HL-60 (cell line): ENCODE measurements at places on chromosomes 1 and 21.

DNA sequence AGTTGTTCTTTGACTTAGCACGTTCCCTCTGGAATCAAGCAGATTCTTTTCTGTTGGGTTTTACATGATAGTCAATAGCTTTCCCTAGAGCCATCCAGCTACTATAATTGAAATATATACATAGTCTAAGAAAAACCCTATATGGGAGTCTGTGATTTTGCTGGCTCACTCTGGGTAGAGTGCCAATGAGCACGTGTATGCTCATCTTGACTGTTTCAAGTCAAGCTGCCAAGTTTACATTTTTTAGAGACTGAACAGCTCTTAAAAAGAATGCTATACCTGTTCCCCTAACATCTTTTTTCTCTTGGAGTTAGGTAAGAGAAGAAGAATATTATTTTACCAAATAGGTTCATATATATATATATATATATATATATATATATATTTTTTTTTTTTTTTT, 182.8 kb upstream of the NRIP1 start:
- DNase-seq = no peak

- DNase-seq = no peak
Observed at GRCh38 chr1:56985857-56986256, 20.0 kb upstream of the C8B start.

DNA sequence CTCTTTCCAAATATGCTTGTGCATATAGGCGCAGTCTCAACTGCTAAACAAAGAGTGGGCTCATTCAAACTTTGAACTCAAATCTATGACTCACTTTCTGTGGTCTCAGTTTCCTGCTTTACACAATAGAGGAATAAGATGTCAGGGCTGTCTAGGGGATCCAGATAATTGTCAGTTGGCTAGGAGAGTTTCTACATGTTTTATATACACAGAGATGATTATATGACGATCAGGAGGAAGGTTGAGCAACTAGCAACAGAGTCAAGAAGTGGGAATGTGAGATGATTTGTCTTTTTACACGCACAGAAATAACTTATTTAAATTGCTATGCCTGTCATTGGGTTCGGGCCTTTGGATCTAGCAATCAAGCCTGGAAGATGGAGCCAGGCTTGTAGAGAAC, 299.4 kb upstream of the LYPLAL1 start:
- peak; percentile 78 for DNase-seq

DNA sequence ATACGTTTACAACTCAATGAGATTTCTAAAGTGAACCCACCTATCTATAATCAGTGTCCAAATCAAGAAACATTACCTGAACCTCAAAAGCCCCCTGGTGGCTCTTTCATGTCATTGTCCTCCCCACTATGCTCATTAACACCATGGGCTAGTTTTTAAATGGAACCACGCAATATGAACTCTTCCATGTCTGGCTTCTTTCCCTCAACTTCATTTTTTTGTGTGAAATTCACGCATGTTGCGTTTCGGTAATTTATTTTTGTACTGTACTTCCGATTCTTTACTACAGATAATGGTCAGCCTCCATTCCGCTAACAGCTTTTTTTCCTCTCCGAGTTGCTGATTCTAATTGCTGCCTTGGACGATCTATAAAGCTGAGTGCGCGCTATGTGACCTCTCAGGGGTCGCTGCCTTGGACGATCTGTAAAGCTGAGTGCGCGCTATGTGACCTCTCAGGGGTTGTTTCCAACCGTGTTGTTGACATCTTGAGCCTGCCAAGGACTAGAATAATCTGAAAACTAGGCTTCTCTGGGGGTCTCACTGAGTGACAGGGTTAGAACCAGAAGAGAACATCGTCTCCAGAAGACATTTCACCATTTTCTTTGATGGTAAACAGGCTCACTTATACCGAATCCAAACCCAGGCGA, 1.1 kb upstream of the CACYBP start:
- DNase-seq = peak; percentile 70

DNA sequence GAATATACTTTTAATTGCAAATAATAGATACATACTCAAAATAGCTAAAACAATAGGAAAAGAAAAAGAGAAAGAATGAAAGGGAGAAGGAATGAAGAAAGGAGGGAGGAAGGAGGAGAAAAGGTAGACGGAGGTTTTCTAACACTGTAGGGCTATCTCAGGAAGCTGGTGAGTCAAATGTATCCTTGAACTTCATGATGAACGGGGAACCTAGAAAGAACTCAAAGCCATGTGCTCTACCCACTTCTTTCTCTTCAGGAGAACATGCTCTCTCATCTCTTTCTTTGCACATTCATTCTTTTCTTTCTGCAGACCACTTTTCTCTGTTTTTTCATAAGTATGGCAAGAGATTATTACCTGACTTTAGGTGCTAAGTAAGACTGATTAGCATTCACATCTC, 37.3 kb upstream of the ZNF644 start:
- DNase-seq = no peak

DNA sequence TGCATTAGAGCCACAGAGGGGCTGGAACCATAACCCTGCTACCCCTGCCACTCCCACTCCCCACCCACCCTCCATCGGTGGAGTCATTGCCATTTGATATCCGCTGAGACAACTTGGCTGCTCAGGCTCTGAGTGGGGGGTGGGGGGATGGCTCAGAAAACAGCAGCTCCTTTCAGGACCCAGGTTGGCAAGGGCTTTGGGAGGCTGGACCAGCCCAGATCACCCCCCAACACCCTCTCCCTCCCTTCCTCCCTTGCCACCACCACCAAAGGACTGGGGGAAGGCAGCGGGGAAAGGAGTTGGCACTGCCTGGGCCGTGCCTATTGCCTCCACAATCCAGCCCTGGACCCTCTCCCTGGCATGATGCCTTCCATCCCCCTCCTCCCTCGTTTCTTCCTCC, 1.7 kb downstream of the KCNJ10 start:
- no peak for DNase-seq

DNA sequence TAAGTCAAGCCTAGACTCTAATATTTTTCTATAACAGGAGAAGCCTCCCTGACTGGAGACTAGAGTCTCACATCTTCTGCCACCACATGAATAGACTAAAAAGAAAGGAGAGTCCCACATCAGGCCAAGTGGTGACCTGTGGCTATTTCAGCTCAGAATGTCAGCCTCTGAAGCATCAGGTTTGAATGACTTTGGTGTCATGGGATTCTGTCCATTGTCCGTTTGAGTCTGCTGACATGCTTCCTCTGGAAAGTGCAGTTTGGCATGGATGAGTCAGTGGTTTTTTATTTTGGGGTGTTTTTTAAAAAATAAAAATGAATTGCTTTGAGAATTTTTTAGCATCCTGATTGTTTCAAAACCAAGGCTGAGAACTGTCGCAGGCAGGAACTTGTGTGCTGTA, 19.5 kb downstream of the DYRK3 start:
- DNase-seq = no peak

- peak; percentile 51 for DNase-seq
Observed at GRCh38 chr1:109773203-109773899, 9.6 kb upstream of the EPS8L3 start.

DNA sequence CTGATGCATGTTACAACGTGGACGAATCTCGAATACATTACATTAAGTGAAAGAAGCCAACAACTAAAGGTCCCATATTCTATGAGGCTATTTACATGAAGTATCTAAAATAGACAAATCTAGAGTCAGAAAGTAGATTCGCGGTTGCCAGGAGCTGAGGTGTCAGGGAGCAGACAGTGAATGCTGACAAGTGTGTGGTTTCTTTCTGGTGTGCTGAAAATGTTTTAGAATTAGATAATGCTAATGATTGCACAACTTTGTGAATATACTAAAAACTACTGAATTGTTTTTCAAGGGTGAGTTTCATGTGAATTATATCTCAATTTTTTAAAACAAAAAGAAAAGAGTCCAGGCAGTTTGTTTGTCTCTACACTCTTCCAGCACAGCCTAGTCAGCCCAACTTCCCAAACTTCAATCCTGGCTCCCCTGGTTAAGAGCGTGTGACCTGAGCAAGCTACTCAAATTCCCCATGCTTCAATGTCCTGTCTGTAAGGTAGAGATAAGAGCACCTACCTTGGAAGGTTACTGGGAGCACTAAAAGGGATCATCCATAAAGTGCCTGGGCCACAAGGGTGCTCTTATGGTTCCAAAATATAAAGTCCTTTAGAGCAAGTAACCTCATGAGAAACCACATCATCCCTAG, 20.9 kb downstream of the HLCS start:
- no peak for DNase-seq

- no peak for DNase-seq
Observed at GRCh38 chr1:66355756-66356155, 178.2 kb upstream of the SGIP1 start.

GRCh38 chr1:68969441-68969840, 472.6 kb upstream of the DEPDC1 start:
- no peak for DNase-seq

- no peak for DNase-seq
Observed at GRCh38 chr1:159974350-159974965, 20.4 kb upstream of the SLAMF9 start.

- no peak for DNase-seq
Observed at GRCh38 chr1:218436997-218437396, 91.9 kb downstream of the TGFB2 start.

- DNase-seq = no peak
Observed at GRCh38 chr1:112371775-112372174, 24.2 kb upstream of the CTTNBP2NL start.

GRCh38 chr1:26932531-26932930, 11.0 kb downstream of the NUDC start:
- DNase-seq = peak; percentile 43
